Breast epithelium (tissue), 4 donors: ENCODE measurements at places on chromosomes 3 and 15. TPM values are rescaled to one million over a fixed set of nuclear protein-coding genes. Genes with fewer than 3 reads are reported as not detected.
A peak's percentile ranks its signal among the peaks of the same experiment; 100 is the strongest.

GNAT1 gene
- not detected for total RNA-seq

GABRR3 gene
- not detected for total RNA-seq

ACAP2 gene
- total RNA-seq = 60.0 TPM

RHOV gene
- 8.5 TPM for total RNA-seq

TMEM207 gene
- not detected for total RNA-seq

SLC6A1 gene
- total RNA-seq = under 0.01 TPM

KLHL6 gene
- total RNA-seq = 2.7 TPM

SLC22A14 gene
- not detected for total RNA-seq

PP2D1 gene
- total RNA-seq = not detected

GOLGA6D gene
- not detected for total RNA-seq

DNA sequence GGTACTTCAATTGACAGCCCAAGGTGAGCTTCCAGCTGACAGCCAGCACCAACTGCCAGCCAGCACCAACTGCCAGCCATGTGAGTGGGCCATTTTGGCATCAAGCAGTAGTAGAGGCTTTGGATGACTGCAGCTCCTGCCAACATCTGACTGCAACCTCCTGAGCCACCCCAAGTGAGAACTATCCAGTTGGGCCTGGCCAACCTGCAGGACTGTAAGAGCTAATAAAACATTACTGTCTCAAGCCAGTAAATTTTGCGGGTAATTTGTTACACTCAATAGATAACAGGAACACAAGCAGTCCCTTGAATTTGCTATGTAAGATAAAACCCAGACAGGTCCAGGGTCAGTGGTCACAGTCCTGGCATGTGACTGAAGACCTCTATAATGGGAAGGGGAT, 29.7 kb downstream of the EPHB1 start:
- no peak overlapping the region for H3K4me3 ChIP-seq
- no peak for DNase-seq
- no peak overlapping the region for H3K27ac ChIP-seq
- no peaks in the 10 kb centered on the region for H3K36me3 ChIP-seq

DNA sequence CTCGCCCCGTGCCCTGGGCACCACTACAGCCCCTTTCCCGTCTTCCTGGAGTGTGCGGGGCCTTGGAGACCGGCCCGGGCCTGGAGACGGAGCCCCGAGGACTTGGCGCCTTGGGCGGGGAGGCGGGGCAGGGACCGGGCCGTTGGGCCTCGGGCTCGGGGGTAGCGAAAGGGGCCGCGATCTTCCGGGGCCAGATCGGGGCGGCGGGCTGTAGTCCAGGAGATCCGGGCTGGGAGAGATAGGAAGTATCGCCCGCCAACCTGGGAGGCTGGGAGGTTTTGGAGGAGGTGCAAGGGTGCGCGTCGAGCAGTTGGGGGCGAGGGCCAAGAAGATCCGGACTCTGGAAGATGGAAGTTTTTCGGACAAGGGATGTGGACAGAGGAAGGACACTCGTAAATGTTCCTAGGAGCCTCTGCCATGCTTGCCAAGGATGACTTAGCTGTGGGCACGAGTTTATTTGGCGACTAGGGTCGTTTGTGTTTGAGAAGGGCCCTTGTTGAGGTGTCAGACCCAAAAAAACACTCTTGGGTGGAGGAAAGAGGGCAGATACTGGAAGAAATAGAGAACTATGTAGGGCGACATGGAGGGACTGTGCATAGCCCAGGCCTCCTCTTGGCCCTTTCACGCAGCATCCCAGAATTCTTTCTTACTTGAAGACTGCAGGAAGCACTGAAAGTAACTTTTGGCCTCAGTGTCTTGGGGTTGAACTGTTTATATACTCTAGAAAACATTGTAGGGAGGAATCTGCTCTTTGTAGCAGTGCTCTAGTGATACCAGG, 712 bp downstream of the RTF1 start:
- H3K27ac ChIP-seq = peak overlapping the region; percentile 82
- H3K4me3 ChIP-seq = peak overlapping the region; percentile 96
- H3K36me3 ChIP-seq = no peaks in the 10 kb centered on the region
- no peak for DNase-seq
- no peaks in the 10 kb centered on the region for H3K4me1 ChIP-seq
- H3K27me3 ChIP-seq = no peaks in the 10 kb centered on the region

DNA sequence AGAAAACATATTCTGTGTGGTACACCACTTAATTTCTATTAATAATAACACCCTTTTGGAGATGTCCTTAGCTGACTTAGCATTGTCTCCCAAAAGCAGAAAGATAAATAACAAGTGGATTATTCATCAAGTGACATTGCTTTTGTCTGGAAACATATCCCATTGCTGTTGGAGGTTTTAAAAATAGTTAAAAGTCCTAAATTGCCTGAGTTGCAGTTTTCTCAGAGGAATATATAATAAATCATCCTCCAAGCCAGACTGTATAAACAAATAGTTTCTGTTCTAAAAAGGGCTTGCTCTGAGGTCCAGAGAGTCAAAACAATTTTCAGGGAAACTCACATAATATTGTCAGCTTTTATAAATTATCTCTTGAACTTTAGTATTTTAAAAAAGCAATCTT, 60.4 kb upstream of the CD96 start:
- no peak overlapping the region for H3K4me3 ChIP-seq
- no peaks in the 10 kb centered on the region for H3K36me3 ChIP-seq
- no peaks in the 10 kb centered on the region for H3K27me3 ChIP-seq
- H3K4me1 ChIP-seq = no peaks in the 10 kb centered on the region
- no peak overlapping the region for H3K27ac ChIP-seq

GRCh38 chr3:73765878-73766545, 141.3 kb upstream of the PDZRN3 start:
- no peak for DNase-seq
- H3K27ac ChIP-seq = peak overlapping the region; percentile 79
- no peak overlapping the region for H3K4me3 ChIP-seq

DNA sequence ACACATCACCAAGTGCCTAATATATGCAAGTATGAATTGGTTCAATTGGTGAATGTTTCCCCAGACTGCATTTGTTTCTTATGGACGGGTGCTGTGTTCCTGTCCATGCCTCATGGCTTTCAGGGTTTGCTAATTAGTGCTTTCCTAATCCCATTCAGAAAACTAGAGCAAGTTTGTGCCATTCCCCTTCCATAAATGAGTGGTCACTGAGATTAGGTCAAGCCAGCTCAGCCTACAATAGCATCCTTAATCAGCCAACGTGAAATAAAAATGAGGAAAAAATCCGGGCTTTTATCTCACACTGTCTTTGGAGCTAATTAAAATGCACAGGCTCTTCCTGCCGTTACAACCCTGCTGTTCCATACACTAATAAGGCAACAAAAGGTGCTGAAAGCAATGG, 788.8 kb downstream of the ROBO1 start:
- H3K27me3 ChIP-seq = no peaks in the 10 kb centered on the region
- no peak for DNase-seq
- no peak overlapping the region for H3K4me3 ChIP-seq

DNA sequence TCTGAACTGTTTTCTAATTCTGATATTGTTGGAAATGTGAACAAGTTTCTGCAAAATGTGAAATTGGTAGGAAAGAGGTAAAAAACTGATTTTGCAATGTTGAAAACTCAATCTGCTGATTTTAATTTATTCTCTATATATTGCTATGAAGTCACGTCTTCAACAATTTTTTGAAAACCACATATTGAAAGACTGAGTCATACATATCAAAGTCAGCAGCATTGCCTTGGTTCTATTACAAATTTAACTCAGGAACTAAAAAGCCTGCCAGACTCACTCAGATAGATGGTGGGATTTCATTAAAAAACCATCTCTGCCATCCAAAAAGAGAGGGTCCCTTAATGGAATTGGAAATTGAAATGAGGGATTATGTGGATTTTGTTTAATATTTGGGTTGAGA, 351.4 kb downstream of the CNTN3 start:
- no peak overlapping the region for H3K27ac ChIP-seq
- no peak for DNase-seq
- H3K27me3 ChIP-seq = no peaks in the 10 kb centered on the region
- H3K4me3 ChIP-seq = no peak overlapping the region
- no peaks in the 10 kb centered on the region for H3K36me3 ChIP-seq
- H3K4me1 ChIP-seq = no peaks in the 10 kb centered on the region

DNA sequence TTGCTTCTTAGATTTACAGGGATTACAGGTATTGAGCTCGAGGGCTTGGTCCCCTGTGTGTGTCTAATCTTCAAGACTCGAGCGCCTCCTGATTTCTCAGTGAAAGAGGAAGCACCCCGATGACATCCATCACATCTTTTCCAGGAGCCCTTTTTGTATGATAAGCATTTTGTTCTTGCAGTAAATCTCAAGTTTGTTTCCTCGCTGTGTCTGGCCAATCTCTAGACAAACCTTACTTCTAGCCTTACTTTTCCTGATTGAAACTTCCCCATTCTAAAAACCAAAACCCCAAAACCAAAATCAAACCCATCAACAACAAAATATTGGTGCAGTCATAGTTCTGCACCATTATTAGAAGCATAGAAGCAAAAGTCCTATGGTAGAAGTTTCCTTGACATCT, 286.0 kb downstream of the NFKBIZ start:
- no peaks in the 10 kb centered on the region for H3K36me3 ChIP-seq
- H3K4me1 ChIP-seq = no peaks in the 10 kb centered on the region
- no peak for DNase-seq
- H3K27me3 ChIP-seq = no peaks in the 10 kb centered on the region
- no peak overlapping the region for H3K4me3 ChIP-seq
- no peak overlapping the region for H3K27ac ChIP-seq

- no peaks in the 10 kb centered on the region for H3K4me1 ChIP-seq
- DNase-seq = no peak
- no peaks in the 10 kb centered on the region for H3K36me3 ChIP-seq
- H3K27ac ChIP-seq = no peak overlapping the region
- H3K27me3 ChIP-seq = no peaks in the 10 kb centered on the region
Observed at GRCh38 chr3:55333923-55334322, 153.2 kb downstream of the WNT5A start.

GRCh38 chr3:131162516-131162915, 135.8 kb downstream of the NEK11 start:
- H3K4me3 ChIP-seq = no peak overlapping the region
- H3K27me3 ChIP-seq = no peaks in the 10 kb centered on the region
- no peak for DNase-seq
- no peaks in the 10 kb centered on the region for H3K4me1 ChIP-seq
- H3K36me3 ChIP-seq = no peaks in the 10 kb centered on the region

- H3K4me3 ChIP-seq = no peak overlapping the region
- no peaks in the 10 kb centered on the region for H3K36me3 ChIP-seq
- no peaks in the 10 kb centered on the region for H3K4me1 ChIP-seq
- no peak for DNase-seq
- no peak overlapping the region for H3K27ac ChIP-seq
Observed at GRCh38 chr3:42336103-42336502, 70.1 kb upstream of the CCK start.

DNA sequence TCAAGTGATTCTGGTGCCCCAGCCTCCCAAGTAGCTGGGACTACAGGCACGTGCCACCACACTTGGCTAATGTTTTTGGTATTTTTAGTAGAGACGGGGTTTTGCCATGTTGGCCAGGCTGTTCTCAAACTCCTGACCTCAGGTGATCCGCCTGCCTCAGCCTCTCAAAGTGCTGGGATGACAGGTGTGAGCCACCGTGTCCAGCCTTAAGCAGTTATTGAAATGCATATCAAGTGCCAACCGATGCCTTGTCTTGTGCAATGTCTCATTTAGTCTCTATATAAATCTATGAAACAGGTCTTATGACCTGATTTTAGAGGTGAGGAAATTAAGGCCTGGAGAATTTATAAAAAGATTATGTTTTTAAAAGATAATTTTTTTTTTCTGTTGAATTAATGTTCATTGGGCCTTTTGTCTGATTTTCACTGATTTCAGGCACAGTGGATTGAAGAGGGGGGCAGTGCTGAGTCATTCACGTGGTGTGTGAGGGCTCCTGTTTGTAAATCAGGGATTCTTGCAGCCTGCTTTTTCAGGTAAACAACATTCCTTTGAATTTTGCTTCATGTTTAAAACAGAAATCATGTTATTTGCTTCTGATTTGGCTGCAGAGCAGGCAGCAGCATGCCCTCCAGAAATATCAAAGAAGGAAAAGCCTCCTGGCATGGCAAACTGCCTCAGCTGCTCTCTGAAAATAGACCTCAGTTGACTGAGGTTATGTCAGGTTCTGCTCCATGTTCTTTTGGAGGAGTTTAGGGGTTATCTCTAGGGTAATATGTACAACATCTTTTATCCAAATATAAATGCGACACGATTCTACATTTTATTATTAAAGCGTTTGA, 407.0 kb upstream of the RGMA start:
- no peaks in the 10 kb centered on the region for H3K36me3 ChIP-seq
- no peaks in the 10 kb centered on the region for H3K4me1 ChIP-seq

DNA sequence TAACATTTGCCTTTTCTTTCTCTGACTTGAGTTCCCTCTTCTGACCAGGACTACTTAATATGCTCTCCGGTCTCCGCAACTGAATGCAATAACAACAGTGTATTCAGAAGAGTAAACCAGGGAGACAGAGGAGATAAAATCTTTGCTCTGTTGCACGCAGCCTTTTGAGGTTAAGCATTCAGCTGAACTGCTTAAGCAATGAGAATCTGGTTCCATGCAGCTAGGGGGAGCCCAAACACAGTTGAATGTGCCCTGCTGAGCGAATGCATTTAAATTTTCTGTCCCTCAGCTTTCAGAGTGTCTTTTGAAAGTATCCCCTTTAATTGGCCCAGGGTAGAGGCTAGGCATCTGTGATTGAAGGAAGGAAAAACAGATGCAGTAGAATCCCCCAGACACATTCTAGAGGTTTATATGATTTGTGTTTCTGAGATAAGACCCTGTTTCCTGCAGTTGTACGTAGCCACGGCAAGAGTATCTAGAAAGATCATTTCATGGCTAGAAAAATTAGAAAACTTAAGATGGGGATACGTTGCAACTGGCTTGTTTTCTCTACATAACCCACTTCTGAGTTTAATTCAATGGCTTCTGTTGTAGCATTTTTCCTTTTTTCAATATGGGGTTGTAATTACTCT, 309.6 kb downstream of the TUSC7 start:
- no peaks in the 10 kb centered on the region for H3K4me1 ChIP-seq
- H3K4me3 ChIP-seq = peak overlapping the region; percentile 15
- no peaks in the 10 kb centered on the region for H3K27me3 ChIP-seq
- DNase-seq = peak; percentile 26
- no peaks in the 10 kb centered on the region for H3K36me3 ChIP-seq
- H3K27ac ChIP-seq = no peak overlapping the region

- H3K4me3 ChIP-seq = no peak overlapping the region
- DNase-seq = no peak
- no peaks in the 10 kb centered on the region for H3K4me1 ChIP-seq
- peak overlapping the region; percentile 75 for H3K27ac ChIP-seq
- H3K27me3 ChIP-seq = no peaks in the 10 kb centered on the region
- H3K36me3 ChIP-seq = no peaks in the 10 kb centered on the region
Observed at GRCh38 chr3:113287111-113287802, 75.9 kb downstream of the BOC start.

GRCh38 chr3:118564800-118565199, 469.8 kb downstream of the IGSF11 start:
- no peaks in the 10 kb centered on the region for H3K27me3 ChIP-seq
- no peaks in the 10 kb centered on the region for H3K36me3 ChIP-seq
- H3K4me3 ChIP-seq = no peak overlapping the region
- no peaks in the 10 kb centered on the region for H3K4me1 ChIP-seq
- DNase-seq = no peak

DNA sequence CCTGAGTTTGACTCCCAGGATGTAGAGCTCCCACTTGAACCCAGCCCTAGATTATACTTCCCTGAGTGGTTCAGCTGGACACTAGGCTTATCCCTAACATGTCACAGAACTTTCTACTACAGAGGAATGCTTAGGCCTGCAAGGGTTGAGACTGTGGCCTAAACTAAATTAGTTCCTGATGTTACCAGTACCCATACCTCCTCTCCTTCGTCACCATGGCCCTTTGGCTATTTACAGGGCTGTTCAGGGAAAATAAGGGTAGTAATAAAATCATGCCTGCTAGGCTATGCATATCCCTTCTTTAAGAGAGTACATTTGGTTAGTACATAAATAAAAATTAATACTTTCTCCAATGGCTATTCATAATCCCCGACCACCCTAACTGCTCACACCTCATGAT, 356.4 kb upstream of the RASGRP1 start:
- DNase-seq = no peak
- H3K27ac ChIP-seq = no peak overlapping the region
- no peaks in the 10 kb centered on the region for H3K4me1 ChIP-seq
- no peak overlapping the region for H3K4me3 ChIP-seq
- no peaks in the 10 kb centered on the region for H3K36me3 ChIP-seq
